ENCODE measurements at places on chromosomes 2 and 18.

- DNase-seq = peak; percentile 25
Observed at GRCh38 chr2:26786207-26787028, 562 bp downstream of the CENPA start.

DNA sequence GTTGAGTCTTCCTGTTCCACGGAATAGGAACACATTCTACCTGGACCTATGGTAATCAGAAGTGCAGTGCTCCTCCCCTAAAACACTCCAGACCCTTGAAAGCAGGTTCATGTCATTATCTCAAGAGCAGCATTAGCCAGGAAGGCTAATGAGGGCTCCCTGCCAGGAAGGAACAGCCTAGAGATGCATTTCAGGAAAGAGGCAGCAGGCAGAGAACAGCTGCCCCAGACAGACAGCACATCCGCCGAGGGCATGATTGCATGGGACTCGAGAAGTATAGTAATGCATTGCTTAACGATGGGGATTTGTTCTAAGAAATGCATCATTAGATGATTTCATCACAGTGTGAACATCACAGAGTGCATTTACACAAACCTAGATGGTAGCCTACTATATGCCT, 171.5 kb downstream of the ALK start:
- DNase-seq = no peak

DNA sequence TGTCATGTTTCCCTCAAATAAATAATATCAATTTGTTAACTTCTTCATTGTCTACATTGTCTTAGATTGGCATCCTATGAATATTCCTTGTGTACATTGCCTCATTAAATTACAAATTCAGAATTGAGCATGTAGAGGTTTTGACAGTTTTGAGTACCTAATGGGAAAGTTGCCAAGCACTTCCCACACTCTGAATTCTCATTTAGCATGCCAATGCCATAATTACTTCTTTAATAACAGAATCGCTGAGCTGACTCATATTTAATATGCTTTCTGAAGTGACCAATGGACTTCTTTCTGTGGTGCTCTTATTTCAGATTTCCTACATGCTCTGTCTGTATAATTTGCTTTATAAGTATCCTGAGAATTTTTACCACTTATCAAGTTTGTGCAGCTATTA, 114.4 kb upstream of the NOL4 start:
- no peak for DNase-seq

DNA sequence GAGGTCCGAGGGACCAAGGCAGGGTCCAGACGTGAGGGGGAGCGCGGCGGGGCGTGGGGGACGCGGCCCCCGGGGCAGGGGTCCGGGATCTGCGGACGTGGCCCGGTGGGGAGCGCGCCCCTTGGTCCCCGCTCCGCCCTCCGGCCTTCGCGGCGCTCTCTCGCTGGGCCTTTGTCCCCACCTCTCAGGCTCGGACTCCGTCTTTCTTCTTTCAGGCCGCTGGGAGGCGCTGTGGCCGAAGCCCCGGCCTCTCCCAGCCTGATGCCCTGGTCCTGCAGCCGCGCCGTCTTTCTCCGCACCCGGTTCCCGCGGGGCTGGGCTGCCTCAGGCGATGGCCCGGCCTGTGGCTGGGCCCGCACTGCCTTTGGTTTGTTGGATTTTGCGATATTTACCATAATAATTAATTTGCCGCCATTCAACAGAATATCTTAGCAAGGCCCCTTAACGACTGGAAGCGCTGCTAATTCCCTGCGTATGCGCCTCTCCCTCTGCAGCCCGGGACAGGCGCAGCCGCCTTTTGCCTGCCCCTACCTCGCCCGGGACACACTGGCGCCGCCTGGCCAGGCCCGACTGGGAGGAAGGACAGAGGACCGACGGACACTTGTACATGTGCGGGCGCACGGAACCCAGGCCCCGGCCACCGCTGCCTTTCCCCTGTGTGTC, 10.8 kb downstream of the SIX3 start:
- DNase-seq = peak; percentile 46

- no peak for DNase-seq
Observed at GRCh38 chr2:215460682-215461382, 25.0 kb upstream of the FN1 start.

DNA sequence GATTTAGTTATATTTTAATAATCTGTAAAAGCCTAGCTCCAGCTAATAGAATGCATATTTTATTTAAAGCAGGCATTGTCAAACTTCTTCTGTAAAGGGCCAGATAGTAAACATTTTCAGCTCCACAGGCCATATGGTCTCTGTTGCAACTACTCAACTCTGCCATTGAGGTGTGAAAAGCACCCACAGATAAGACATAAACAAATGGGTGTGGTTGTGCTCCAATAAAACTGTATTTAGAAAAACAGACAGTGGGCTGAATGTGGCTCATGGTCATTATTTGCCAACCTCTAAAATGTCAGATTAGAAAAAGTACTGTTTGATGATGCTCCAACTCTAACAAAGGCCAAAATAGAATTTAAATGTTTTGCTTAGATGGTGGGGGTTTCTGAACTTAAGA, 519.9 kb downstream of the RNF144A start:
- no peak for DNase-seq

DNA sequence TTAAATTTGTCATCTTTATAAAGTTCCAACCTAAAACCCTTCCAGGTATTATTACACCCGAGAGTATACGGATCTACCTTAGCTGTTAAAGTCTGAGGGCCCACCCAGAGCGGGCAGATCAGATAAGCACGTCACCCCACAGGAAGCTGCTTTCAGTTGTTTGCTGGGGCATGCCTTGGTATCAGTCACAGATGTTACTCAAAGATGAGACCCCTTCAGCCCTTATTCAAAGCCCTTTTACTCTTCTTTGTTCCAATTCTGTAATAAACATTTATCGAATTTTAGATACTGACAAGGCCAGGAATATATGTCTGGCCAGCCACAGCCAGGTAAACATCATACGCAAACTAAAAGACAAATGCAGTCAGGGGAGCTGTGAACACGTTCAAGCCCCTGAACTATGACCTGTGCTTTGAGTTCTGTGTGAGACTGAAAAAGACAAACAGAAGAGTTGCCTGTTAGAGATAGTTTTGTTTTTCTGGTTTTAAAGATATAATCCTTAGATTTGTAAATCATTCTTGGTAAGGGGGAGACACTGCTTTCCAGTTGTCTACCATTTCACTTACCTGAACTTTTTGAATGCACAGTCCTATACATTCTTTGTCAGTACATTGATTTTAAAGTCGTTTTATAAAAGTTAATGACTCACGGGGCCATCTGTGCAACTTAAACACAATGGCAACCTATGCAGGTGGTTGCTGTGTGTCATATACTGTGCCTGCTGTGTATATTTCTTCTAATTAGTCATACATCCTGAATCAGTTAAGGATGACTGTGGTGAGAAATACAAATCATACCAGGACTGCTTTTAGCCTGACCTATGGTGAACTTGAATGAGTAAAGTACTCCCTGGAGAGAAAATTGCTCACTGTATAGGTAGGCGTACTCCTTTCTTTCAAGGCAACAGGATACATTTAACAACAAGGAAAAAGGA, 100.5 kb upstream of the ITPRID2 start:
- peak; percentile 48 for DNase-seq

DNA sequence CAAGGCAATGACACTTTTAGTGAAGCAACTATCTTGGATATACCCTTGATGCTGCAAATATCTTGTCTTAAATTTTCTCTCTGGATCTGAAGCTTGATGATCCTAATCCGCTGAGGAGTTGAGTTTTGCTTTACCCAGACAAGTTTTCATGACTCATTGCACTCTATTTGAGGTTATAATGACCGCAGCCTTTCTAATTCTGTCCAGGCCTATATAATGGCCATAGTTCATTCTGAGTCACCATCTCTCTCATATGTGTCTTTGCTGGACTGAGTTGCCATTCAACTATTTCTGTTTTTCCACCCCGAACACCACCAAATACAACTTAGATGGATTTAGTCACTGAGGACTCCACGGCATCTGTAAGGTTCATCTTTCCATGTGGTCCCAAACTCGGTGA, 802.1 kb upstream of the FAM98A start:
- no peak for DNase-seq

- DNase-seq = no peak
Observed at GRCh38 chr2:150166313-150167051, 321.0 kb downstream of the RND3 start.

DNA sequence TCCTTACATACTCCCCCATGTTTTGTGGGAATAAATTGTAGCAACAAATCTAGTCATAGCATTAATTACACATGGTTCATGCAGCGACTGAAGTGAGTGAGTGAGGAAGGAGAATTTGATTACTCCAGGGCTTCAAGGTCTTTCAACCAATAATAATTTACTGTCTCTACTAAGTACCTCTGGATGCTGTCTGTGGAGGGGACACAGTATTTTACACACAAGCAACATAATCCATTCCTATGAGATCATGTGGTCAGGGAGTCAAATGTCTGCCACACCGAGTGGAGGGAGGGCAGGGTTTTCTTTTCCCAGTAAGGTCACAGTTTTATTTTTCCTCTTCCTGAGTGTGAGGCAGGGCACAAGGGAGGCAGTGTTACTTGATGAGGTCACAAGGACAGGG, 334.7 kb upstream of the CELF4 start:
- DNase-seq = no peak

DNA sequence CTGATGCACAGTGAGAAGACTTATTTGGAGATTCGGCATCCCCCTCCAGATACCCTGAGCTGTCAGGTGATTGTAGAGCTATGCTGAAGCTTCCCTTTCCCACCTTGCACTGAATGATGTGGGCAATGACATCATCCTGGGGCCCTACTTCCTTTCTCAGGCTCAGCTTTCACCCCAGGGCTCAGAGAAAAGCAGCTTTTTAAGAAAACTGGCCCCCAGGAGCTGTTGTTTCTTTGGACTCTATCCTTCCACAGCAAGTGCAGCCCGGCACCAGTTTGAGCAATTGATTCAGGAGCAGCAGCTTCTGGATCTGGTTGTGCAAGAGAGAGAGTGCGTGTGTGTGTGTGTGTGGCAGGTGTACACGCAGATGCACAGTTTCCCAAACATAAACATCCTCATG, 251.3 kb downstream of the ANAPC1 start:
- peak; percentile 29 for DNase-seq

- no peak for DNase-seq
Observed at GRCh38 chr2:224210286-224211180, 171.4 kb upstream of the SERPINE2 start.

DNA sequence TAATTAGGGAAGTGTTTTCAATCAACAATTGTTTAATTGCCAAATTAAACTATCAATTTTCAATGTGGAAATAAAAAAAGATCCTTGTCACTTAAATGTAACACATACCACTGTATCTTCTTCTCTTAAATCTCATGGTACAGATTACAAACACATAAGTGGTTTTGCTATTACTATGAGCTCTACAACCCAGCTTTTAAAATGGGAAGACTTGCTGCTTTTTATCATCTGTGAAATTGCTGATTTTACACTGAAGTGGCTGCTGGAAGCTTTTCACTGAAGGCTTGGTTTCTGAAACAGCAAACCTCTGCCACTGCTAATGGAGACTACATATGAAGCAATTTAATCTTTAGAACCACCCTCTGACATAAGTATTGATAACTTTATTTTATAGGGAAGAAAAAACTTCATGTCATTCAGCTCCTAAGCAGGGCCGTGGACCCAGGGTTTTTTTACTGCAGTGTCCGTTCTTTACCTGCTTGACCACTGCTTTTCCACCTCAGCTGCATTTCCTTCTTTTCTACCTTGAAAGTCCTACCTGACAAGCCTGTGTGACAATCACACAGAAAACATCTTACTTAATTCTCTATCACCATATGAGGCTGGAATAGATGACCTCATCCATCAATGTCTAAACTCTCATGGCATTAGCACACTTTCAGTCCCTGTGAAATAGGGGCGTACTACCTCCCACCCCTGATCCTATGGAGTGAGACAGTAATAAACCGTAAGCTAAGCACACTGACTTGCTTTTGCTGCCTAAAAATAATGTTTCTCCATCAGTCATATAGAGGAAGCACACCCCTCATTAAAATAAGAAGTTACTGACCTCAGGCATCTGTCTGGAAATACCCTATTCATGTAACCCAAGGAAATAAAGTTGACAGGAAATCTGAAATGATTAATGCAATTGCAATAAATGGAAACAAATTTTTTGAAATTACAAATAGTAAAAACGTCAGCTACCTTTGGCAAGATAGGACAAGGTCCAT, 19.2 kb upstream of the SLC8A1 start:
- no peak for DNase-seq

DNA sequence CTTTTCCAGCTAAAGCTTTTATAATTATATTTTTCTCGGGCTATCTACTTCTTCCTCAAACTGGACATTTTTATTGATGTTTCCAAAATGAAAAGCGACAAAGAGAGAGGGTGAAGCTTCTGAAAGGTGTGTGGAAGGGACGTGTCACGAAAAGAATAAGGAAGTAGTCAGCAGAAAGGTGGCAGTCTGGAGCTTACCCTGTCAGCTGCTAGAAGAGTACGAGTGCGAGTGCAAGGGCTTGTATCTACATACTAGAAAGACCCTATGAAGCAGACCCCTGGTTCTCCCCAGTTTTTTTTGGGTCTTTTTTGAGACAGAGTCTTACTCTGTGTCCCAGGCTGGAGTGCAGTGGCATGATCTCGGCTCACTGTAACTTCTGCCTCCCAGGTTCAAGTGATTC, 14.6 kb downstream of the FHL2 start:
- DNase-seq = no peak

- no peak for DNase-seq
Observed at GRCh38 chr2:147108548-147108947, 736.3 kb upstream of the ACVR2A start.

GRCh38 chr18:48049757-48050156, 119.3 kb upstream of the SMAD2 start:
- DNase-seq = no peak

- no peak for DNase-seq
Observed at GRCh38 chr2:132974467-132975095, 304.6 kb upstream of the LYPD1 start.

GRCh38 chr2:11215407-11215806, 60.1 kb downstream of the SLC66A3 start:
- DNase-seq = no peak

GRCh38 chr2:36059691-36060090, 295.9 kb upstream of the CRIM1 start:
- no peak for DNase-seq

- DNase-seq = no peak
Observed at GRCh38 chr2:26487192-26487591, 9.3 kb upstream of the OTOF start.

GRCh38 chr18:57575542-57575941, 11.0 kb downstream of the FECH start:
- no peak for DNase-seq

DNA sequence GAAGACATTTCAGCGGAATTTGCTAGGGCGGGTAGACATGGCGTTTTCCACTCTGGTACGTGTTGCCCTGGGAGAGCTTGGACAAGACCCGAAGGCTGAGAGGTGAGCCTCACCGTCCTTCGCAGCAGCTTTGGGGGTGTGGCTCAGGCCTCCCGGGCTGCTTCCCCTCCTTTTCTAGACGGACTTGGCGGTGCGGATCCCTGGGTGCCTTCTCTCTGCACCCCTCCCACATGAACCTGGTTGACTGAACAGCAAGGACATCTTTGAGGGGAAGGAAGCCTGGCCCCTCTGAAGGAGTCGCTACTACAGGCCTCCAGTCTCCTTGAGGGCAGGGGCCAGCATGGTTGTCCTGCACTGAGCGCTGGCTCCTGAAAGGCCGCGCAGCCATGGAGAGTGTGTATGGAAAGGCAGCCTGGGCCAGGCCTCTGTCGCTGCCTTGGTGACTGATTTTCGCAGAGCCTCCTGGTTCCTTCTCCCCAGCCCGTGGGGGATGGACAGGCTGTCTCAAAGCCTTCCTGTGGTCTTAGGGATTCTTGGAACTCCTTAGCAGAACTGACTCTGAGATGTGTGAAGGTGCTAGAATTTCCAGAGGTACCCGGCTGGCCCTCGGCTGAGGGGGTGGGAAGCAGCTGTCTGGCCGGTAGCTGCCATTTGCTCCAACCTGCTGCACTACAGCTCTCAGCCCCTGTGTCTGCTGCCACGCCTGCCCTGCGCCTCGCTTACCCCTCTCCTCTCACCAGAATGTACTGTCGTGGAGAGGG, 9.9 kb downstream of the CNNM4 start:
- DNase-seq = no peak
